NCI-H345 (cell line): ENCODE measurements at places on chromosomes 2 and 18.
A peak's percentile ranks its signal among the peaks of the same experiment; 100 is the strongest.

GRCh38 chr2:22126106-22126505, 1002.3 kb downstream of the TDRD15 start:
- DNase-seq, result no peak

DNA sequence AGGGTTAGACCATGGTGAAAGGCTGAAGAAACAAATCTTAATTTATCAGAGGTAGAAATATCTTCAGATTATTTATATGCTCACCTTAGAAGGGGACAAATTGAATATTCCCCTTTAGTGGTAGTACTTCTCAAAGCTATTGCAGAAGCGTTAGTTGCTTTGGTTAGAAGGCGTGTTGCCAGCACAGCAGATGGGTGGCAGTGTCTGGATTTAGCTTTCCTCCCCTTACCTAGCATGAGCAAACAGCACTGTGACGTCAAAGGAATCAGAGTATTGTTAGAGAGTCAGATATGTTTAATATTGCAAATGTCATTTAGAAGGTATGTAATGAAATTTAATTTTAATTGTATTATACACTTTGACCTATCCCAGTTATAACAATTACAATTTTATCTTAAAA, 27.2 kb upstream of the GALR1 start:
- no peak for DNase-seq

DNA sequence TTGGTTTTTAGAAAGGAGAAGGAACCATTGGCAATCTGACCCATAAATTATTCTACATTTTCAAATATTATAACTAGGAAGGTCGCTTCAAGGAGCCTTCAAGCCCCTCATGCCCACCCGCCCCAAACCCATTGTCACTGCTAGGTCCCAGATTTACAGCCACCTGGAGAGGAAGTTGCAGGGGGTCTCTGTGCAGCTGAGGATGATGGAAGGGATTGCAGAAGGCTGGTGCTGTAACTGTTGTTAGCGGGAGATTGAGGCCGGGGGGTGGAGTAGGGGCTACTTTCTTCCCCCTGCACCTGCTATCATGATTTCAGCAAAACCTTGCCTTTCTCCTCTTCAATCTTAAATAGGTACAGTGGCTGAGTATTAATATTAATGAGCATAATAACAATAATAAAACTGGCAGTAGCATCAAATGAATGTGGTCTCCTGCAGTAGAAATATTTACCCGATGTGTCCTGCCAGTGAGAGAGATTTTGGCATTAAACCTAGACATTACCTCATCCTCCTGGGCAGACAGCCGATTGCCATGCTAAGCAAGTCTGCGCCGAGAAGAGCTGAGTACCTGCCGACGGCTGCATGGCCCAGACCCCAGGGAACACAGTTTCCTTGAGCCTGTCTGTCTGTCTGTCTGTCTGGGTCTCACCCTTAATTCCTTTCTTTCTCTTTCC, 225.4 kb downstream of the FAM210A start:
- peak; percentile 84 for DNase-seq

- peak; percentile 53 for DNase-seq
These were observed 709 bp downstream of the PTPN2 start for GRCh38 chr18:12883372-12883683.

- peak; percentile 2 for DNase-seq
These were observed 27.2 kb upstream of the LANCL1 start for GRCh38 chr2:210503725-210504191.

- peak; percentile 28 for DNase-seq
These were observed 124.8 kb downstream of the DTNB start for GRCh38 chr2:25548601-25549000.

DNA sequence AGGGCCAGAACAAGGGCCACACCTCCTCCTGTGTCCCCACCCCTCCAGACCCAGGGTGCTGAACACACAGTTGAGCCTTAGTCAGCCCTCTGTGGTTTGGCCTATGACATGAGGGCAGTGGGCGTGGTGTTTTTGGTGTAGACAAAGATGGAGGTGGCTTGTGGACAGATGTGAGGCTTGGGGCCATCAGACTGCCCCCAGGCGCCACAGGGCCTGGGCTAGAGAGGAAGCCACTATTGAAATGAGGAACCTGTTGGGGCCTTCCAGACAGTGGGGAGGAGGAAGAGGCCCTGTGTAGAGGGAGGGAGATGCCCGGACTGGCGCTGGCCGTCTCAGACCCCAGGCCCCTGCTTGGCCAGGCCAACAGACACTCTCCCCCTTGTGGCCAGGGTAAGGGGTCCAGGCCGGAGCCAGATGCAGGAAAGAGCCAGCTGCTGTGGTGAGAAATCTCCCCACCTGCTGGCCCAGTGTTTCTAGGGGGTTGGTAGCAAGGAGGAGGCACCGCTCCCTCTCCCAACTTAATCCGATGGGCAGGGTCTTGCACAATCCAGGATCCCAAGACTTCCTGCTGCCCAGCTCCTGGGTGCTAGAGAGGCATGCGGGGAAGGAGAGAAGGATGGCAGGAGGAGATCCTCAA, 53.8 kb downstream of the SMAD7 start:
- no peak for DNase-seq

DNA sequence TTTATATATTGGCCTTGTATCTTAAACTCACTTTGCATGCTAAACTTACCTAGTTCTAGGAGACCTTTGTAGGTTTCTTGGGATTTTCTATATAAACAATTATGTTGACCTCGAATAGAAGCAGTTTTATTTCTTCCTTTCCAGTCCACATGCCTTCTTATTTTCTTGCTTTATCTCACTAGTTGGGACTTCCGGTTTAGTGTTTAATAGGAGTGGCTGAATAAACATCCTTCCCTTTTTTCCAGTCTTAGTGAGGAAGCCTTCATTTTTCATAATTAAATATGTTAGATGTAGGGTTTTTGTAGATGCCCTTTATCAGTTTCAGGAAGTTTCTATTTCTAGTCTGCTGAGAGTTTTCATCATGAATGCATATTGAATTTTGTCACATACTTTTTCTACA, 347.3 kb upstream of the HNRNPA3 start:
- no peak for DNase-seq

DNA sequence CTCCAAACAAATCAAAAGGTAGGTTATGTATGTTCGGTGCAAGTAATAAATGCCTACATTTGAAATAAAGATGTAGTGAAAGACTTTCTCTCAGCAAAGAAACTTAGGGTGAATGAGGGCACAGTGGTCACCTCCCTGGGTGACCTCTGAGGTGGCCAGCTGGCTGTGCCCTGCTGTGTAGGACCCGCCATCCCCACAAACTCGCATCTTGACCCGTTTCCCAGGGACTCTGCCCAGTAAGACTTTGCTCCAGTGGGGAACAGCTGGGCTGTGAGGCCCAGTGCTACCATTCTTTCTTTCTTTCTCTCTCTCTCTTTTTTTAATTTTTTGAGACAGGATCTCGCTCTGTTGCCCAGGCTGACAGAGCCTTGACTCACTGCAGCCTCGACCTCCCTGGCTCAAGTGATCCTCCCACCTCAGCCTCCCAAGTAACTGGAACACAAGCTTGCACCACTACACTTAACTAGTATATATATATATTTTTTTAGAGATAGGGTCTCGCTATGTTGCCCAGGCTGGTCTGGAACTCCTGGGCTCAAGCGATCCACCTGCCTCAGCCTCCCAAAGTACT, 8.2 kb upstream of the GAREM2 start:
- DNase-seq, result no peak

- peak; percentile 15 for DNase-seq
These were observed 1.2 kb downstream of the PPP1CB start for GRCh38 chr2:28752631-28753376.

DNA sequence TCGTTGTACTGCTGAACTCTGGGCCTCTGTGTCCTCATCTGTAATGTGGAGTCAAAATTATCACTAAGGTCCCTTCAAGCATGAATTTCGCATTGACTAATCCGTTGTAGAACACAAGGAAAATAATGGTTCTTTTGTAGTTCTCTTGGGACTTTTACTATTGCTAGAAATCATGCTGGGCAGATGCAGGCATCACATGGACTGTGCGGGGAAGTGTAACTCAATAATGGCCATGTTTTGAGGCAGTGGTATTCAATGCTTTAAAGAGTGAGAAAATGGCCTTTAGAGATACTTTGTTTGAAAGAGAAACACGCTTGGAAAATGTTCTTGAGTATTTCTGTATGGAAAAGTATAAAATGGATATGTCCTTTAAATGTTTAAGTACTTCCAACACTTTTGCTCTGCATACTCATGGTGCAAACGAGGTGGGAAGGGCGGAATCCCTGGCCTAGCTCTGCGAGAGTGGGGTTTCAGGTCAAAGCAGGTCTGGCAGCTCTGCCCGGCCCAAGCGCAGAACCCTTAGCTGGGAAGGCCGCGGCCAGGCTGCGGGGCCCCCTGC, 117.3 kb upstream of the MSTN start:
- DNase-seq, result no peak

GRCh38 chr18:13566941-13567746, 159.2 kb downstream of the FAM210A start:
- no peak for DNase-seq

DNA sequence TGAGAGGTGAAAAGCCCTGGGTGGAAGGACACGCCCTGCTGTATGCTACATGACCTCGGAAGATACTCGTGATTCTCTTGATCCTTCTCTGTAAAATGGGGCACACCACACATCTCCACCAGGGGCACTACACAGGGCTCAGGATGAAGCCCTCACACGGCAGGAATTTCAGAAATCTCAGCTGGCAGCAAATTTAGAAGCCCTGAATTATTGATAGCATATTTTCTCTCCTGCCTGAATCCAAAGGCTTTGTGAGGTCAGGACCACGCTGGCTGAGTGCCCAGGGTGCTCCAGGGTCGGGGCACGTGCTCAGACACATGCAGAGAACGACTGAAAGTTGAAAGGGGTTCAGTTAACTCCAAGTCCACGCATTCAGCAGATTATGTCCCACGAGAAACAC, 42.1 kb upstream of the GALR1 start:
- no peak for DNase-seq

- no peak for DNase-seq
These were observed 28.0 kb upstream of the YES1 start for GRCh38 chr18:840023-840408.

DNA sequence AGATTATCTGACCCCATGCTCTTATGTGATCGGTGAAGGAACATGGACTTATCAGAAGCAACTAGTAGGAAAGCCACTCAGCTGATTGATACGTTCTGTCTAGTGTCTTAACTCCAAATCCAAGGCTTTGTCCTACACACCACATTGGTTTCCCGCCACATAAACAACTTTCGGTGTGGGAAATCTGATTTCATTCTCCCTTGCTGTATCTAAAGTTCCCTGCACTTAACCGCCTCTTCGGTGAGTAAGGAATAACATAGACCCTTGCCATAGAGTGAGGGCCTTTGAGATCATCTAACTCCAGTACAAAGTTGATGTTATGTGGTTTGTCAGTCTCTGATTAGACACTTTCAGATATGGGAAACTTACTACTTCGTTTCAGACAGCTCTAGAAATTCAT, 538.2 kb upstream of the TNP1 start:
- DNase-seq, result no peak

GRCh38 chr18:57077786-57078552, 68.9 kb upstream of the BOD1L2 start:
- DNase-seq, result peak; percentile 1

DNA sequence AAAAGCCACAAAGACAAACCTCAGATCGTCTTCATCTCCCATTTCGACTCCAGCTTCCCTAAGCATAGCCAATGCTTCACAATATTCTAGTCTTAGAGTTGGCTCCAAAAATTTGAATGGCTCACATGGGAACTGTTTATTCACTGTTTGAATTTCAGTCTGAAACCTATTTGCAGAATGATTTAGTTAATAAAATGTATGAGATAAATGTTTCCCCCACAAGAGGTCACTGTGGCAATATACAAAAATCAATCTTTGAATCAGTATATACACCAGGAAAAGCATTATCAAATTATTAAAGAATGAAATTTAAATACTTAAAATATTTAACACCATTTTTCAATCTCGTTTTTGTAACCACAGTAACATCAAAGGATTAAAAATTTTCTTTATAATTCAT, 40.0 kb upstream of the MCM6 start:
- DNase-seq, result peak; percentile 50

DNA sequence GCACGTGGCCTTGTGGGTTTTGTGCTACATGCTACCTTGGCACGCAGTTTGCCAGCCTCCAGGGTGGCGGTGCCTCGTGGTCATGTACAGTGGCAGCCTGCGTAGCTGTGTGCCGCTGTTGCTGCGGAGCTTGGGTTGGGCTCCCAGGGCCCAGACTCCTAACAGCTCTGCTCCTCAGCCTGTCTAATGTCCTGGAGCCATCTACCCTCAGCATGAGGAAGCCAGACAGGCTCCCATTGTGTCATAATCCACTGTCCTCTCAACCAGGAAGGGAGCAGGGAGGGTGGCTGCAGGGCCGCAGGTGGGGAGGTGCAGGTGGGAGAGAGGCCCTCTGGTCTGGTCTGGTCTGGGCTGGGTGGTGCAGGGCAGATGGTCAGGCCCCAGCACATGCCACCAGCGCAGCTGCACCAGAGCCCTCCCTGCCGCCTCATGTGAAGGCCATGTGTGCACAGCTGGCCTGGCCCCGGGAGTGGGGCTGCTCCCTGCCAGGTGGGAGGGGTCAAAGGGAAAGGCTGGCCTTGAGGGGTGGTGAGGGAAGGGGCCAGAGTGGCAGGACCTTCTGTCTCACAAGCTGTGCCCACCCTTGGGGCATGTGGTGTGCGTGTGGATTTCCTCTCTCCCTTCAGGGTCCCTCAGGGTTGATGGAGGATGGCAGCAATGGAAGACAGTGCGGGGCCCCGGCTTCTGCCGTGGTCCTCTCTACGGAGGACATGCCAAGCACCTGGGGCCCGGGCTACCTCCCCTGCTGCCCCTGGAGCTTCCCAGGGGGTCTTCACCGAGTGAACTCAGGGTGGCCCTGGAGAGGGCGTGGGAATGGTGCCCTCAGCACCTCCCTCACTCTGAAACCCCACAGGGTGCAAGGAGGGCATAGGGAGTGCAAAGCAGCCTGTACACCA, 4.8 kb downstream of the ATOH8 start:
- DNase-seq, result no peak

DNA sequence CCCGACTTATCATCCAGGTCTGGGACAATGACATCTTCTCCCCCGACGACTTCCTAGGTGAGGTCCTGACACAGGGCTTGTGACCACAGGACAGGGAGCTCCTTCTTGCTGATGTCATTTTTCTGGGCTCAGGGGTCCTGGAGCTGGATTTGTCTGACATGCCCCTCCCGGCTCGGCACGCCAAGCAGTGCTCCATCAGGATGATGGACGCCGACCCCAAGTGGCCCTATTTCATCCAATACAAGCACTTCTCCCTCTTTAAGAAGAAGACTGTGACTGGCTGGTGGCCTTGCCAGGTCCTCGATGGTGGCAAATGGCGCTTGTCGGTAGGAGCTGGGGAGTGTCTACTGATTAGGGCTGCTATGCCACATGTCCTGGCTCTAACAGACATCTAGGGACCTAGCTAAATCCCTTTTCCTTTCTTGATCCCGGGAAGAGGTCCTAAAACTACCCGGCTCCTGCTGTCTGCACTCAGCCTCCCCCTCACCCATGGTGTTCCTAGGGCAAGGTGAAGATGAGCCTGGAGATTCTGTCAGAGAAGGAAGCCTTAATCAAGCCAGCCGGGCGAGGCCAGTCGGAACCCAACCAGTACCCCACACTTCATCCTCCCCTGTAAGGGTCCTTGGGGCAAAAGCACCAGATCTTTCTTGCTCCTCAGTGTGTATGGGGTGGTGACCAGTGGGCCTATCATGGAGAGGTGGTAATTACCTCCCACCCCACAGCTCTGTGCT, 36.7 kb downstream of the LMAN2L start:
- no peak for DNase-seq
